H1 (cell line): ENCODE measurements at places on chromosomes 6 and 20.

- H3K4me1 ChIP-seq, result peaks cover 13% of the 10 kb centered on the region
- H3K36me3 ChIP-seq, result no peaks in the 10 kb centered on the region
- no peaks in the 10 kb centered on the region for H3K27me3 ChIP-seq
- H3K27ac ChIP-seq, result peak within 1 kb of the TSS; percentile 8; the same call in 1 of the 2 replicates
Observed at GRCh38 chr20:46709459-46710152, at the start of gene SLC2A10. Gene SLC2A10 (plus strand): TSS chr20:46709649. CDS start chr20:46709737, 88 bp downstream.

GRCh38 chr6:25504661-25505060 lies 147.4 kb upstream of the SCGN start:
- no peak overlapping the region for H3K27ac ChIP-seq
- no peaks in the 10 kb centered on the region; the same call in 1 of the 2 replicates for H3K4me1 ChIP-seq
- H3K36me3 ChIP-seq, result no peaks in the 10 kb centered on the region
- no peak overlapping the region for H3K4me3 ChIP-seq
- no peak for DNase-seq
- H3K27me3 ChIP-seq, result no peaks in the 10 kb centered on the region

- H3K27ac ChIP-seq, result no peak overlapping the region
- no peaks in the 10 kb centered on the region for H3K27me3 ChIP-seq
- H3K36me3 ChIP-seq, result no peaks in the 10 kb centered on the region
- H3K4me3 ChIP-seq, result no peak overlapping the region
- DNase-seq, result no peak
Observed at GRCh38 chr6:64145658-64146057, 510.1 kb downstream of the PHF3 start.

DNA sequence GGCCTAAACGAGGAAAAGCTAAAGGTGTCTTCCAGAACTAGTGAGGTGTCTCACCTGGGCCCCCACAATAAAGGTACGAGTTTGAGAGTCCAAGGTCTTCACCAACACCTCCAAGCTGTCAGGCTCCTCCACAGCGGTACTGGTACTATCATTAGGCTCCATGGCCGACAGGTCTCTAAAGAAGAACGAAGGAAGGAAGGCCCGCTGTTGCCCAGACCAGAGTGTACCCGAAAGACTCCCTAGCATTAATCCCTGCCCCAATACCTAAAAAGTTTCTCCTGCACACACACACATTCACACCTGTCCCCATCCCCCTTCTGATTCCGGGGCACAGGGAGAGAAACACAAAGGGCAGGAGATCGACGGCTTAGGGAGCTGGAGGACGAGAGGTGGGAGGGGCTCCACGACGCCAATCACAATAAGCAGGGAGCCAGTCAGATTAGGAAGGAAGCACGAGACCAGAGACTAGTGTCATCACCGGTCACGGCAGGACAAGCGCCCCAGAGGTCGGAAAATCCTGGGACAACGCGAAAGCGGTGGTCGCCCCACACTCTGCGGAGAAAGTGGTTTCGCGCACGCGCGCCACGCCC lies 764 bp downstream of the BAG6 start:
- peak overlapping the region; percentile 82 for H3K4me3 ChIP-seq
- H3K27me3 ChIP-seq, result no peaks in the 10 kb centered on the region
- peak overlapping the region; percentile 99 for H3K27ac ChIP-seq

DNA sequence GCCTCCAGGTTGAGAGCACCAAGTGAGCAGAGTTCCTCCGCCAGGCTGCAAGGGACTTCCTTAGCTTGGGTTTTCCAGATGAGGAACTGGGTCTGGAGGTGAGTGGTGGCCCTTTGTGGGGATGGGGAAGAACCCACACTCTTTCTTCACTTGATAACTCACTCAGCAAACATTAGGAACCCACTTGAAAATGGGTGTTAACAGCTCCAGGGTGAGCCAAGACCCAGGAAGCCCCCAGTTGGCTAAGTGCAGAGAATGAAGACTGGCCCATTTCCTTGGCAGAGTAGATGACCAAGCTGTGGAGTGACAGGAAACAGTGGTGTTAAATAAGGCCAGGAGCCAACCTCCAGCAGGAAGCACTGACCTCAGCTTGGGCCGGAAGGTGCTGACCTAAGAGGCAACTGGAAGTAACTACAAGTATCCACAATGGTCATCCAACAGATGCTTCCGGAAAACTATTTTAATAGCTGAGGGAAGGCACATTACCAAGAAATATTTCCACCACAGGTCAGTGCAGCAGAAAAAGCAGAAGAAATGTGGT lies 22.7 kb downstream of the MRPL14 start:
- DNase-seq, result no peak
- no peak overlapping the region for H3K27ac ChIP-seq
- H3K4me1 ChIP-seq, result peaks cover 9% of the 10 kb centered on the region
- no peak overlapping the region for H3K4me3 ChIP-seq

DNA sequence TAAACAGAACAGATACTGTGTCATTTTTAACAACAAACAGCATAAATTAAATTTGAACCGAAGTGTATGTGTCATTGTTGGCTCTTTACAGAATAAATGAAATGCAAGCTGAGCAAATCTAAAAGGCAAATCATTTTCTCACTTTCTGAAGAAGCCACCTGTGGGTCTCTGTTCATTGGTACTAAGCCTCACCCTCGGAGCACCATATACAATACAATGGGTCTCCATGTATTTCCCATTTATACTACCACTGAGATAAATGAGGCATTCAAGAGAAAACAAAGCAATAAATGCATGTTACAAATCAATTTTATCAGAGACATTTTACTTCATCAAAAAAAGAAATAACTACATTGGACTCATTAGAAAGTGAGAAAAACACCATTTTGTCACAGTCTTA lies 38.9 kb upstream of the HIVEP1 start:
- no peak for DNase-seq
- no peaks in the 10 kb centered on the region for H3K27me3 ChIP-seq
- no peak overlapping the region for H3K4me3 ChIP-seq

DNA sequence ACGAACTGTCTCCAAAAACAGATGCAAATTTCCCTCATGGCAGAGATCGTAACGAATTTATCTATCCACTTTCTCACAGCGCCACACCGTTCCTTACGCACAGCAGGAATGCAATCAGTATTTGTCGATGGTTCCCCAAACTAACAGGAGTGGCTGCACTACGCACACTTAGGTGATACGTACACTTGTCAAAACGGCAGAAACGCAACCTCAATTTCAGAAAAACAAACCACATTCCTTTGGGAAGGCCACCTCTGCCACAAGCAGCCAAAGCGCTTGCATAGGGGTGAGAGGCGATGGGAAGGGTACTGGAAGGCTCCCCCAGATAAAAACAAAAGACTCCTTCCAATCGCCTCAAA lies 638 bp downstream of the MDN1 start:
- H3K4me3 ChIP-seq, result peak overlapping the region; percentile 90
- DNase-seq, result no peak
- H3K27me3 ChIP-seq, result no peaks in the 10 kb centered on the region
- no peaks in the 10 kb centered on the region for H3K36me3 ChIP-seq
- H3K4me1 ChIP-seq, result peaks cover 12% of the 10 kb centered on the region
- peak overlapping the region; percentile 93 for H3K27ac ChIP-seq

GRCh38 chr20:15185322-15185721 lies 847.9 kb upstream of the FLRT3 start:
- H3K27me3 ChIP-seq, result no peaks in the 10 kb centered on the region
- H3K4me3 ChIP-seq, result no peak overlapping the region
- no peaks in the 10 kb centered on the region for H3K36me3 ChIP-seq
- no peaks in the 10 kb centered on the region for H3K4me1 ChIP-seq

DNA sequence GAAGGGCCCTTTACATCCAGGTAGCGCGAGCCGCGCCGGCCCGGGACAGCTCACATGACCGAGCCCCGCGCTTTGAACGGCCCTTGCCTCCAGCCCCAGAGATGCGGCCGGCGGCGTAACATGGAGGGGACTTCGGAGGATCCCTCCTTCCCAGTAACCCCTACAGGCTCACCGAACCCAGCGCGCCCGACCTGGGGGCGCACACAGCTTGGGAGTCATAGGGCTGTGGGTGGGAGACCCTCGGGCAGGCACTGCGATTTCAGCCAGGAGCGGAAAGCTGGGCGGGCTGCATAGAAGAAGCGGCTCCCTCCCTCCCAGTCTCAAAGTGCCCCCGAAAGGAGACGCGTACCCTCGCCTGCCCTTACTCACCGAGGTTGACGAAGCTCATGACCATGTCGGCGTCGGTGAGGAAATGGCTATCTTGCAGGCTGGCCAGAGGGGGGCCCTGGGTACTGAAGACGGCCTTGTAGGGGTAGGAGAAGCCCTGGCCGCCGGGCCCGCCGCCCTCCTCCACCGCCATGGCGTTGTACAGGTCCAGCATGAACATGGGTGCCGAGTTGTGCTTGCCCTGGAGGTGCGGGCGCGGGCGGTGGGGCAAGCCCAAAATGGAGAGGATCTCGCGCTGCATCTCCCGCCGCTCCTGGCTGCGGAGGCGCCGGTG lies 975 bp downstream of the BMP7 start:
- no peaks in the 10 kb centered on the region for H3K36me3 ChIP-seq
- no peak overlapping the region for H3K27ac ChIP-seq
- peaks cover 86% of the 10 kb centered on the region for H3K27me3 ChIP-seq

- peak overlapping the region; percentile 84 for H3K27ac ChIP-seq
- H3K27me3 ChIP-seq, result peaks cover 3% of the 10 kb centered on the region; the same call in 1 of the 2 replicates
- H3K4me1 ChIP-seq, result peaks cover 5% of the 10 kb centered on the region; the same call in 1 of the 2 replicates
- no peak for DNase-seq
Observed at GRCh38 chr20:58651559-58651945, 469 bp downstream of the STX16 start.

GRCh38 chr20:41615110-41615509 lies 3.1 kb downstream of the CHD6 start:
- H3K4me3 ChIP-seq, result no peak overlapping the region
- no peaks in the 10 kb centered on the region for H3K27me3 ChIP-seq
- H3K36me3 ChIP-seq, result no peaks in the 10 kb centered on the region
- no peak for DNase-seq
- H3K4me1 ChIP-seq, result peaks cover 7% of the 10 kb centered on the region; the same call in 1 of the 2 replicates

GRCh38 chr20:47784599-47785310 lies 526 bp downstream of the SULF2 start:
- H3K27me3 ChIP-seq, result peaks cover 37% of the 10 kb centered on the region
- peak; percentile 72 for DNase-seq
- no peak overlapping the region for H3K27ac ChIP-seq
- H3K36me3 ChIP-seq, result no peaks in the 10 kb centered on the region
- H3K4me1 ChIP-seq, result no peaks in the 10 kb centered on the region

DNA sequence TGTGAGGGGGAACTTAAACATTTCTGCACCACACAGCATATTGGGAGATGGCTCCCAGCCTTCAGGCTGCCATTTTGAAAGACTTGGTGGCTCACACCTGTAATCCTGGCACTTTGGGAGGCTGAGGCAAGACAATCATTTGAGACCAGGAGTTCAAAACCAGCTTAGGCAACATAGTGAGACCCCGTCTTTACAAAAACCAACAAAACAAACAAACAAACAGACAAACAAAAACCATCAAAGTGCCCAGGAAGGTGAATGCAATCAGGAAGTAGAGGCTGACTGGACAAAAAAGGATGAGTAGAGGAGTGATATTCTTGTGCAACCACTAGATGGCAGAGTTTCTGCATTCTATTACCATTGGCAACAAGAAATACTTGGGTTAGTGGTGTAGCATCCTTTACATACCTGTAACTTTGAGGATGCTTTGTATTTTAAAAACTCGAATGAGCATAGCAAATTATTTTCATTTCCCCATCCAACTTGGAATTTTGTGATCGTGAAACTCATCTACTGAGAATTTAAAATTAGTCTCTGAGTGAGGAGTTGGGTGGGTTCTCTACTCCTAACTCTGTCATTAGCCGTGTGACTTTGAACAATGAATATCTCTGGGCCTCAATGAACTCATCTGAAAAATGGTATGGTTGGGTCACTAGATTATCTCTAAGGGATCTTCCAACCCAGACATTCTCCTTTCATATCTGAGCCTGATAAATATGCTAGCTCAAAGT lies 84.4 kb downstream of the CRYBG1 start:
- no peaks in the 10 kb centered on the region for H3K27me3 ChIP-seq
- H3K27ac ChIP-seq, result no peak overlapping the region
- H3K4me1 ChIP-seq, result no peaks in the 10 kb centered on the region
- no peak overlapping the region for H3K4me3 ChIP-seq

DNA sequence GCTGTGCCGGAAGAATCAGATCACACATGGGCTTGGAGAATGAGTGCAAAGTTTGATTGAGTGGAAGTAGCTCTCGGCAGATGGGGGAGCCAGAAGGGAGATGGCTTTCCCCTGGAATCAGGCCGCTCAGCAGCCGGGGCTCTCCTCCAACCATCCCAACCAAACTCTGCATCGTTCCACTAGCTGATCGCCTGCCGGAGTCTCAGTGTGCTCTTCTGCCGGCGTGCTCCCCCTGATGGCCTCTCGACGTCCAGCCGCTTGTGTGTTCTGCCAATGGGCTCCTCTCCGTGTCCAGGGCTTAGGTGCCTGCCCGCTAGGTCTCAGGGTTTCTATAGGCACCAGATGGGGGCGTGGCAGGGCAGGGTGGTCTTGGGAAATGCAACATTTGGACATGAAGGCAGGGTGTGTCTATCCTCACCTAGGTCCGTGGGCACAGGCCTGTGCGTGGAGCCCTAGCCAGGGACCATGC lies 4.9 kb upstream of the BIRC7 start:
- H3K4me3 ChIP-seq, result no peak overlapping the region
- DNase-seq, result peak; percentile 77
- no peak overlapping the region for H3K27ac ChIP-seq
- peaks cover 14% of the 10 kb centered on the region for H3K4me1 ChIP-seq

- no peaks in the 10 kb centered on the region for H3K27me3 ChIP-seq
- DNase-seq, result no peak
- H3K4me1 ChIP-seq, result no peaks in the 10 kb centered on the region
- no peak overlapping the region for H3K27ac ChIP-seq
- no peak overlapping the region for H3K4me3 ChIP-seq
- H3K36me3 ChIP-seq, result no peaks in the 10 kb centered on the region
Observed at GRCh38 chr6:104601721-104602120, 258.0 kb downstream of the HACE1 start.

GRCh38 chr6:20459682-20460081 lies 58.0 kb downstream of the E2F3 start:
- no peak overlapping the region for H3K4me3 ChIP-seq
- H3K27me3 ChIP-seq, result no peaks in the 10 kb centered on the region
- DNase-seq, result no peak
- H3K36me3 ChIP-seq, result no peaks in the 10 kb centered on the region

- no peaks in the 10 kb centered on the region for H3K4me1 ChIP-seq
- no peak for DNase-seq
- no peaks in the 10 kb centered on the region for H3K36me3 ChIP-seq
- no peak overlapping the region for H3K4me3 ChIP-seq
- no peaks in the 10 kb centered on the region for H3K27me3 ChIP-seq
Observed at GRCh38 chr6:126252154-126252553, 87.8 kb upstream of the CENPW start.

- no peak overlapping the region for H3K4me3 ChIP-seq
- no peaks in the 10 kb centered on the region for H3K27me3 ChIP-seq
- H3K27ac ChIP-seq, result no peak overlapping the region
- no peaks in the 10 kb centered on the region for H3K36me3 ChIP-seq
Observed at GRCh38 chr6:121042766-121043165, 291.5 kb downstream of the TBC1D32 start.

GRCh38 chr6:170446841-170447560 lies 106.1 kb downstream of the PSMB1 start:
- no peaks in the 10 kb centered on the region for H3K36me3 ChIP-seq
- DNase-seq, result no peak
- H3K4me1 ChIP-seq, result peaks cover 2% of the 10 kb centered on the region; the same call in 1 of the 2 replicates
- H3K4me3 ChIP-seq, result no peak overlapping the region
- H3K27ac ChIP-seq, result no peak overlapping the region
- no peaks in the 10 kb centered on the region for H3K27me3 ChIP-seq

- H3K27ac ChIP-seq, result no peak overlapping the region
- no peaks in the 10 kb centered on the region for H3K27me3 ChIP-seq
- no peaks in the 10 kb centered on the region for H3K4me1 ChIP-seq
- H3K36me3 ChIP-seq, result peaks cover 50% of the 10 kb centered on the region
- H3K4me3 ChIP-seq, result no peak overlapping the region
Observed at GRCh38 chr6:33695451-33695887, 16.0 kb downstream of the UQCC2 start.

GRCh38 chr20:23318347-23318746 lies 32.2 kb upstream of the NXT1 start:
- no peak overlapping the region for H3K4me3 ChIP-seq
- H3K36me3 ChIP-seq, result no peaks in the 10 kb centered on the region
- H3K27ac ChIP-seq, result no peak overlapping the region
- no peaks in the 10 kb centered on the region for H3K4me1 ChIP-seq
- no peak for DNase-seq
- H3K27me3 ChIP-seq, result no peaks in the 10 kb centered on the region
